Hippocampal formation (tissue), 2 donors: ENCODE measurements at places on chromosomes 16 and 17.

DNA sequence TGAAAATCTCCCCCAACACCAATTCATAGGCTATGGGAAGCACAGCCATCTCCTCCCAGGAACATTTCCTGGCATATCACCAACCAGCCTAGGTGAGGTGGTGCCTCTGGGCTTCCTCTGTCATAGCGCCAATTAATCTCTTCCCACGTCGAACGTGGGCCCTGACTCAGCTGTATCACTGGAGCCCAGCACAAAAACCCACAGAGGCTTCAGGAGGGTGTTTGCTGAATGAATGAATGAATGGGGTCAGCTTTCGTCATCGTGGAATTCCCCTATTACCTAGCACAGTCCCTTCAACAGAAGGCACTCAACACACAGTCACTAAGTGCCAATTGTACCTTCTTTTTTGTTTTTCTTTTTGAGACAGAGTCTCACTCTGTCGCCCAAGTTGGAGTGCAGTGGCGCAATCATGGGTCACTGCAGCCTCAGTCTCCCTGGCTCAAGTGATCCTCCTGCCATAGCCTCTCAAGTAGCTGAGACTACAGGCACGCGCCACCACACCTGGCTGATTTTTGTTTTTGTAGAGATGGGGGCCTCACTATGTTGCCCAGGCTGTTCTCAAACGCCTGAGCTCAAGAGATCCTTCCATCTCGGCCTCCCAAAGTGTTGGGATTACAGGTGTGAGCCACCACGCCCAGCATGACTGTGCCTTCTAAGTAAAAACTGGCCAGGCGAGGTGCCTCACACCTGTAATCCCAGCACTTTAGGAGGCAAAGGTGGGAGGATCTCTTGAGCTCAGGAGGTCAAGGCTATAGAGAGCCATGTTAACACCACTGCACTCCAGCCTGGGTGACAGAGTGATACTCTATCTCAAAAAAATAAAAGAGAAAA lies 4.1 kb downstream of the ZNF688 start:
- DNase-seq, result no peak

- DNase-seq, result peak; percentile 61
Measured at GRCh38 chr16:87636050-87636684, 33.9 kb downstream of the JPH3 start.

- DNase-seq, result no peak
Measured at GRCh38 chr17:40349895-40350688, 14.4 kb downstream of the GJD3 start.

DNA sequence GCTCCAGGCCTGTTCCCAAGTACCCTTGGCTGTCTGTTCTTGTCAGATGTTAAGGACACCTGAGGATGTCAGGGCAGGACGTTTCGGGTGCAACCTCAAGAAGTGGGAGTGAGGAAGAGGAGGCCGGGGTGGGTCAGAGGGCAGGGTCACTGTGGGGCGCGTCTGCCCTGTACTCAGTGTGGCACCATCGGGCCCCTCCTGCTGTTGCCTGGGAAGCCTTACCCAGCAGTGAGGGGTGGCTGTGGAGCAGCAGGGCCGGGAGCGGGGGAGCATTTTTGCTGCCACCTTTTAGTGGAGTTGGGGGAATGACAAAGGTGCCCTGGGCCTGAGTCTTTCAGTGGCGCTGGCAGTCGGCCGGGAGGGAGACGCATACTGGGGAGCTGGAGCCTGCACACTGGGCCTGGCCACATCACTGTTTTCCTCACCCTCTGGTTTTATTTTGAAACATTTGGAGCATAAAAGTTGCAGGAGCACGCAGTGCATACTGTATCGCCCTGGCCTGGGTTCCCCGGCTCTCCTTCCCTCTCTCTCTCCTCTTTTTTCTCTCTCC lies 11.1 kb upstream of the FLYWCH1 start:
- no peak for DNase-seq

GRCh38 chr17:20105539-20106280 lies 96.6 kb downstream of the SPECC1 start:
- no peak for DNase-seq

GRCh38 chr17:37483311-37484039 lies 6.2 kb upstream of the DUSP14 start:
- no peak for DNase-seq

- DNase-seq, result no peak
Measured at GRCh38 chr17:50339381-50339780, 6.5 kb upstream of the XYLT2 start.

DNA sequence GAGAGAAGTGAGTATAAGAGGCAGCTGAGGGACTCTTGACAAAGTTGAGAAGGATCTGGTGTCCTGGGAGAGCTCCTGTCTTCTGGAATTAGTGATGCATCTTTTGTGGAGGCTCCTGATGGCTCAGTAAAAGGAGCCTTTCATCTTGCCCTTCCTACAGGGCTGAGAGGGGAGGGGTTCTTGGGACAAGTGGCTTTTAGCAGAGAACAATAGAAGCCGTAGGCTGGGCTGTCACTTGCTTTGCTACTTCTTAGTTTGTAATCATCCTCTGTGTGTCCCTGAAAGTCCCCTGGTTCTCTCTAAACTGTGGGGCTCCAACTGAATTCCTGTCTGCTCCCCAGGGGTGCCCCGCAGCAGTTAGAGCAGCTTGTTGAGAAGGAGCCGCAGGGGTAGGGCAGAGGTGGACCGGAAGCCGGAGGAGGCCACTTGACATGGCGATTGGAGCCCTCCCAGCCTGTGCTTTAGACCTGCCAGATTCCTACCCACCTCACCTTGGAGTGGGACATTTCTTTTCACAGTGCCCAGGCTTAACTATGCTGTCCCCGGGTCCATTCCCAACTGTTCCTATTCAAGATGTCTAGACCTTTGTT lies 85.1 kb downstream of the PRKCA start:
- DNase-seq, result no peak

DNA sequence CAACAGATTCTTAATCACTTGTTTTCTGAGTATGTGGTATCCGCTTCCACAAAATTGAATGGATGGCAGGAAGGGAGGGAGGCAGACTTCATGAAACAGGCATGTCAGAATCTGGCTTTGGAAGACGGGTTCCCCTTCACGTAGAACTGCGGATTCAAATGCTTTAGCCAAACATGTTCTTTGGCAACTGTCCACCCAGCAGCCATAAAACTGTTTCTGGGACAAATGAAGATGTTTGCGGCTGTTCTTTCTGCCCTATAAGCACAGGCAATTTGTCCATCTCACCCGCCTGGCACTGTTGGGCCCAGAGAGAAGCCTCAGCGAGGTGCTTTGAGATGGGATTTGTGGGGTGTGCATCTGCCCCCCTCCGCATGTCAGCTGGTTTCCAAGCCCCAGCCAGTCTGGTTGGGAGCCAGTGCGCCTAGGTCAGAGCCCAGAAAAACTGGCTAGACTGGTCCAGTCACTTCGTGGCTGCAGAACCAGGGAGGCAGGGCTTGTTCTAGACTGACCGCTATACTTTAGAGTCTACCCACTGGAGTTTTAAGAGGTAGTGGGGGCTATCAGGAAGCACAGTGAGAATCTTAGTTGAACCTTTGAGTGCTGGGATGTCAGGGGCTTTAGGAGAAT lies 6.3 kb downstream of the CRHR1 start:
- DNase-seq, result no peak

GRCh38 chr16:30953511-30954124 lies 3.9 kb upstream of the SETD1A start:
- DNase-seq, result peak; percentile 13

DNA sequence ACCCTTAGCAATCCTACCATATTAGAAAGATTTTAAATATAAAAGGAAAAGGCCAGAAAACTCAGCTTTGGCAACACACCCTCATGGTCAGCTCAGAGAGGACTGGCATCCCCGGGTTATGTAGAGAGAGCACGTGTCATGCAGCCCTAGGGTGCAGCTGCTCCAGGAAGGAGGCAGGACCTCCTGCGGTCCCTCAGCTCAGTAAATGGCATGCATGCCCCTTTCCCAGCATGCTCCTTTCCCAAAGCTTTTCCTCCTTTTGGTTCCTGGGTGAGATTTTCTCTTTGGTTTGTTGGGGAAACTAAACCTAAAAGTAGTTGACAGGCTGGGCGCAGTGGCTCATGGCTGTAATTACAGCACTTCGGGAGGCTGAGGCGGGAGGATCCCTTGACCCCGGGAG lies 3.9 kb downstream of the GAN start:
- DNase-seq, result no peak

DNA sequence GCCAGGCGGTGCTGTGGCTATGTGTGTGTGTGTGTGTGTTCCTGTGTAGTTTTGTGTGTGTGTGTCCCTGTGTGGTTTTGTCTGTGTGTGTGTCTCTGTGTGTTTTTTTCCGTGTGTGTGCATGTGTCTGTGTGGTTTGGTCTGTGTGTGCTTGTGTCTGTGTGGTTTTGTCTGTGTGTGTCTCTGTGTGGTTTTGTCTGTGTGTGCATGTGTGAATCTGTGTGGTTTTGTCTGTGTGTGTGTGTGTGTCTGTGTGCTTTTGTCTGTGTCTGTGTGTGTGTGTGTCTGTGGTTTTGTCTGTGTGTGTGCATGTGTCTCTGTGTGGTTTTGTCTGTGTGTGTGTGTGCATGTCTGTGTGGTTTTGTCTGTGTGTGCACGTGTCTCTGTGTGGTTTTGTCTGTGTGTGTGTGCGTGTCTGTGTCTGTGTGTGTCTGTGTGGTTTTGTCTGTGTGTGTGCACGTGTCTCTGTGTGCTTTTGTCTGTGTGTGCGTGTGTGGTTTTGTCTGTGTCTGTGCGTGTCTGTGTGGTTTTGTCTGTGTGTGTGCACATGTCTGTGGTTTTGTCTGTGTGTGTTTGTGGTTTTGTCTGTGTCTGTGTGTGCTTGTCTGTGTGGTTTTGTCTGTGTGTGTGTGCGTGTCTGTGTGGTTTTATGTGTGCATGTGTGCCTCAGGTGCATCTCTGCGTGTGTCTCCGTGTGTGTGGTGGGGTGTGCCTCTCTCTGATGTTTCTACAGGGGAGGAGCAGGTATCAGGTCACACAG lies 62.3 kb downstream of the ZDHHC7 start:
- DNase-seq, result no peak

- DNase-seq, result no peak
Measured at GRCh38 chr16:20942256-20942655, 41.7 kb downstream of the LYRM1 start.

- no peak for DNase-seq
Measured at GRCh38 chr17:75456039-75456416, 407 bp upstream of the TMEM94 start.

GRCh38 chr17:45149037-45149668 lies 878 bp downstream of the HEXIM1 start:
- DNase-seq, result peak; percentile 79

DNA sequence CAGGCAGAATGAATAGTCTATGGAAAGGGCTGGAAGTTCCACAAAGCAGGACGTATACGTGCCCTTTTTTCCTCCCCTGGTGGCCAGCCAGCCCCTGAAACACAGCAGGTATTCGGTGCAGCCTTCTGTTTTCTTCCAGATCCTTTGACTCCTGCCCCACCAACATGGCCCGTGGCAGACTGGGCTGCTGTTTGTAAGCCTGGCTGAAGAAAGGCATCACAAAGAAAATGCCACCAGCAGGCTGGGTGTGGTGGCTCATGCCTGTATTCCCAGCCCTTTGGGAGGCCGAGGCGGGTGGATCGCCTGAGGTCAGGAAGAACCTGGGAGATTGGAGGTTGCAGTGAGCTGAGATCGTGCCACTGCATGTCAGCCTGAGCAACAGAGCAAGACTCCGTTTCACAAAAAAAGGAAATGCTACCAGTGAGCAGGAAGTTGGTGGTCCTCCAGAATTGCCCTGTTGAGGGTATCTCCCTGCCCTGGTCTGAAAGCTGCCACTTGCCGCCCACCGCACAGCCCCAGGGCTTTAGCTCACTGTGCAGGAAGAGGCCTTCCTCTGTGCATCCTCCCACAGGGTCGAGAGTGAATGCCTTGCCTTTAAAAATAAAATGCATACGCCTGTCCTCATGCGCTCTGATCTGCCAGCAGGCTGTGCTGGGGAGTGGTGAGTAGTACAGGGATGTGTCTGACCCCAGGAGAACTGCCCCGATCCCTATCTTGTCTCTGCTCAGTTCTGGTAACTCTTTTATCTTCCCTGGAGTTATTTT lies 587.7 kb downstream of the MAF start:
- no peak for DNase-seq

DNA sequence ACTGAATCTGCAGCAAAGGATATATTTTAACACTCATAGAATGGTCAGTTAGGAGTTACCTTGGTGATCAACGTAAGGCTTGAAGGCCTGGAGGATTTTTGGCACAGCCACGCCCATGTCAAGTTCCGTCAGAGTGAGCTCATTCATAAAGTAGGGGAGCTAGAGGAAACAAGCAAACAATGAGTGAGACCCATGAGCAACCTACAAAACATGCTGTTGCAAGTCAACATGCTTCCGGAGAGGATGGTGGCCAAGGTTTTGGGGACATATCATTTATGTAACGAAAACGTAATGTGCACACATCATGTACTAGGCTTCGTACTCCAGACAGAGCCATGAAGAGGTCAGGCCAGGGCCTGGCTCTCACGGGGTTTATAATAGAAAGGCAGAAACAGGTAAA lies 41.1 kb upstream of the ERN1 start:
- DNase-seq, result no peak

GRCh38 chr16:20114356-20114755 lies 40.7 kb upstream of the GPR139 start:
- no peak for DNase-seq

DNA sequence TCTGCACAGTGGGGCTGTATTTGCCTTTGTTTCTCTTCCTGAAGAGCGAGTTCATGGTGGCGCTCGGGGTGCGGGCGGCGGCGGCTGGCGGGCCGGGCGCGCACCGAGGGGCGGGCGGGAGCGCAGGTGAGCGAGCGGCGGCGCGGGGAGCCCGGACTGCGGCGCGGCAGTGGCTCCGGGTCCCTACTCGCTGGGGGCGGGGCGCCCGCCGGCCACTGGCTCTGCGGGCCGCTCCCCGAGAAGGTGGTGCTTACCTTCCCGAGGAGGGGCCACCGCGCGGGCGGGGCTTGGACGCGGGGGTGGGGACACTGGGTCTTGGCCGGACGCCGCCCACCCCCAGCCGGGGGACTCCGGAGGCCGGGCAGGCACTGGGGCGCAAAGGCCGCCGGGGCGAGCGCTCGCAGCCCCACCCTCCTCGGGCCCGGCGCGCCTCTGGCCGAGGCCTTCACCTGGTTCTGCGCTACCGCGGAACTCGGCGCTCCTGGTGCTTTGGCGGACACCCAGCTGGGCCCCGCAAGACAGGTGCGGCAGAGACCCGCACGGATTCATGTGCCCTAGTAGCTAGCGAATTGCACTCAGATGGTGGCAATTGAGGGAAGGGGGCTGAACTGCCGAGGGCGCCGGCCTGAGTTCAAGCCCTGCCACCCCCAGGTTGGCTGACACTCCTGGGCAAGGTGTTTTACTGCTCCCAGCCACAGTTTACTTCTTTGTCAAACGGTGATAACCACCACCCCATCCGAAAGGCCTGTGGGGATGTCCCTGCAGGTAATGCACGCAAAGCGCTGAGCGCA lies at the start of gene PPL:
Gene PPL, minus strand, starts transcription at position 158 of the 791 bp plus-strand sequence. Its CDS starts 103 bp downstream, at position 55.
- no peak for DNase-seq

DNA sequence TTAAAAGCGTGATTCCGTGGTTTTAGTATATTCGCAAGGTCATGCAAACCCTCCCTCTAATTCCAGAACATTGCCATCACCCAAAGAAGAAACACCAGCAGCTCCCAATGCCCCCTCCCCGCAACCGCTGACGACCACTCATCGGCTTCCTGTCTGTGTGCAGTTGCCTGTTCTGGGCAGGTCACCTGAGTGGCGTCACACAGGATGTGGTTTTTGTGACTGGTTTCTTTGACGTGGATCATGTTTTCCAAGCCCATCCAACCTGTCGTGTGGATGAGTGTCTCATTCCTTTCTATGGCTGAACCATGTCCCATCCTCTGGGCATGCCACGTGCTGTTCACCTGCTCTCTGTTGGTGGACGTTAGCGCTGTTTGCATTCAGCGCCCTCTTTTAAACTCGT lies 8.2 kb upstream of the ATP2C2 start:
- DNase-seq, result no peak
